ENCODE measurements at places on chromosomes 3 and 15.

GRCh38 chr15:79952329-79952728 is 18.7 kb downstream of the BCL2A1 start:
- DNase-seq: no peak

DNA sequence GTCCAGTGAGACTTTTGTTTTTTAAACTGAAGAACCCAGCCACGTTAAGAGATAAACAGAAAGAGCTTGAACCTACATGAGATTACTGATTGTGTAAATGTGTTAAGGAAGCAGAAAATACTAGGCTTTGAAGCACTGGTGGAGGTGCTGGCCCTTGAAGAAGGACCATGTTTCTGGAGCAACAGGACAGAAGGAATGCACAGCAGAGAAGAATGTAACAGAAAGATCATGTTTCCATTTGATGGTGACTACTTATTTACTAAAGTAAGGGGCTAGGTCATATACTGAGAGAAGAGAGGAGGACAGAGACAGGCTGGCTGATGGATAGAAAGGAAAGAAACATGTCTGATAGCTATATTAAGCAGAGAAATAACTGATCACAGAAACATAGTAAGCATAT is 88.8 kb downstream of the CLASP2 start:
- DNase-seq: no peak

DNA sequence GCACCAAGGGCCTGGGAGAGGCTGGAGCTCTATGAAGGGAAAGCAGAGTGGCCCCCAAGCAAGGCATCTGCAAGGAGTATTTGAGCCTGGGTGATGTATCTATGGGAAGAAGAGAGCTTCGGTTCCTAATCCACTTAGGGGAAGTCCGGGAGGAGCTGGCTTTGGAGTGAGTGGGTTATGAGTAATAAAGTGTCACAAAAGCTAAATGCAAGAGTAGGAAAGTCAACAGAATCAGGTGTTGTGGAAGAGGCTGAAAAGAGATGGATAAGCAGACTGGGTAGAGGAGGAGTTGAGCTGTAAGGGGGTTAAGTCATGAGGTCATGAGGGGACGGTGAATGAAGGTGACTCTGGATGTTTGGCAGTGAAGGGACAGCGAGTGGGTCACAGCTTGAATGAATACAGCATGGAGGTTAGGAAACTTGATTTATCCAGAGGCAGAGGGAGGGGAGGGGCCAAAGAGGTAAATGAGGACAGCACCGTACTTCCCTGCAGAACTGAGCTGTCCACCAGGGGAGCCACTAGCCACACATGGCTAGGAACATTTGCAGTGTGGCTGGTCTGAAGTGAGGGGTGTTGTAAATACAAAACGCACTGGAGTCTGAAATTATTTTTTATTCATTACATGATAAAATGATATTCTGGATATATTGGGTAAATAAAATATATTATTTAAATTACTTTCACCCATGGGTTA is 83.3 kb downstream of the ADCY5 start:
- DNase-seq: no peak

DNA sequence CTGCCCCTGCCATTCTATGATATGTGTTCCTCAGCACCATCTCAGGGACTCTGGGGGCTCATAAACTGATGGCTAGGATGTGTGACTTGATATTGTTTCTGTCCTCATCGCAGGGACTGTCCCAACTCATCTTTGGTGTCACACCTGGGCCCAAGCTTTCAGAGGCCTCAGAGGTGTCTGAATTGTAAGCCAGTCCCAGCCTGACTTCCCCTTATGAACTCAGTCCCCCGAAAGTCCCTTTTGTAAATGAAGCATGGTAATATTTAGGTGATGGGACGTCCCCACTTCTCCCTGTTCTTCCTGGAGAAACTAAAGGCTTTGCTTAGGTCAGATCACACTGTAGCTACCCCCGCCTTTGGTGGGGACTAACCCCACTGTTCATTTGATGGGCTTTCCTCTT is 142.4 kb upstream of the TLE3 start:
- DNase-seq: peak; percentile 23

DNA sequence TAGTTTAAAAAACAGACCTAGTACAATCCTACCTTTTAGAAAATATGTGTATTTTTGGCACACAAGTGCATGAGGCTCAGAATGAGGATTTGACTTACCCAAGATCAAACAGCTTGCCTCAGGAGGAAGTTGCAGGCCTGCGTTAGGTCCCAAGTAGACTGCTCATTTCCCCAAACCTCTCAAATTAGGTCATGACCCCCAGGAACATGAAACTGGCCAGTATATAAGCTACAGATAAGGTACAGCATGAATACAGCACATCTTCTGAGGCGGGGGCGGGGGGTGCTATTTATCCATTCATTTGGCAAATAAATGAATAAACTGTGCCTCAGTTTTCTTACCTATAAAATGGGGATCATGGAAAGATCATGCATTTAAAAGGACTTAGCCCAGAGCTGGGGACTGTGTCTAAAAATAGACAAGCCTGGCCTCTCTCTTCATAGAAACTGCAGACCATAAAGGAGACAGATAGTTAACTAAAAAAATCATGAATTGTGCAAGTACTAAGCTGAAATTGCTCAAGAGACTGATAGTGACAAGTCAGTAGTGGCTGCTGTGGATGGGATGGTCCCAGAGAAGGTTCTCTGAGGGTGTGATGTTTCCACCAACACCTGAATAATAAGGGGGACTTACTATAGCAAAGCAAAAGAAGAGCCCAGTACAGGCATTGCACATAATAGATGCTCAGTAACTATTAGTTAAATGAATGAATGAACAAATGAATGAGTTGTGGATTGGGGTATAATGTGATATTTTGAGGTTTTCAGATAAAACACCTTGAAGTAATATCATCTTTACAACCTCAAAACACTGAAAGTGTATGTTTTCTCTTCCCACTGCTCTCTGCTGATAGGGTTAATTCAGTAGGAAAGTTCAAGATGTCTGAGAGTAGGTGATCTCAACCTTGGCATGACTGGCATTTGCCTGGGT is 258.5 kb upstream of the PROK2 start:
- no peak for DNase-seq

- no peak for DNase-seq
Measured at GRCh38 chr3:135556174-135556573, 409.4 kb upstream of the PPP2R3A start.

GRCh38 chr3:10440684-10441083 is 64.7 kb downstream of the ATP2B2 start:
- no peak for DNase-seq

DNA sequence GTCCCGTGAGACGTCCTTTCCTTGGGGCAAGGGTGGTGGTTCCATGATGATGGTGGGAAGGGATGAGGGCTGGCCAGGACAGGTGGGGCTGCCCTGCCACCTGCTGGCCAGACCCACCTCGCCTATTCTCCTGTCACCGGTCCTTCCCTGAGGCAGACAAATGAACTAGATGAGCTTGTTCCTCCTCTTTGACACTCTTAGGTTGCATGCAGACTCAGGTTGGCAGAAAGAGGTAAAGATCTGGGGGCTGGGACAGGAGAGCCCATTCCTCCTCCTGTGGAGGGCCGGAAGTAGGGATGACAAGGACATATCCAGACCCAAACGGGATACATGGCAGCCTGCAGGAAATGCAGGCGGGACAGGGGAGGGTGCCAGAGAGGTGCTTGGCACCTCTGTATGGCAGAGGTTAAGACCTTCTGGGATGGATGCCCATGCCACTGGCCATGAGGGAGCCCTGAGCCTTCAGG is 38.6 kb downstream of the ACSBG1 start:
- DNase-seq: peak; percentile 70

GRCh38 chr3:139762302-139762701 is 84.5 kb upstream of the NMNAT3 start:
- DNase-seq: no peak

- no peak for DNase-seq
Measured at GRCh38 chr15:101239724-101240136, 12.1 kb downstream of the CHSY1 start.

- DNase-seq: peak; percentile 91
Measured at GRCh38 chr15:40357723-40358470, at the start of gene DISP2. Gene DISP2, plus strand, starts transcription at chr15:40358219. Its CDS starts 103 bp downstream, at chr15:40358322.

- DNase-seq: no peak
Measured at GRCh38 chr3:143832433-143832832, 15.8 kb downstream of the SLC9A9 start.

DNA sequence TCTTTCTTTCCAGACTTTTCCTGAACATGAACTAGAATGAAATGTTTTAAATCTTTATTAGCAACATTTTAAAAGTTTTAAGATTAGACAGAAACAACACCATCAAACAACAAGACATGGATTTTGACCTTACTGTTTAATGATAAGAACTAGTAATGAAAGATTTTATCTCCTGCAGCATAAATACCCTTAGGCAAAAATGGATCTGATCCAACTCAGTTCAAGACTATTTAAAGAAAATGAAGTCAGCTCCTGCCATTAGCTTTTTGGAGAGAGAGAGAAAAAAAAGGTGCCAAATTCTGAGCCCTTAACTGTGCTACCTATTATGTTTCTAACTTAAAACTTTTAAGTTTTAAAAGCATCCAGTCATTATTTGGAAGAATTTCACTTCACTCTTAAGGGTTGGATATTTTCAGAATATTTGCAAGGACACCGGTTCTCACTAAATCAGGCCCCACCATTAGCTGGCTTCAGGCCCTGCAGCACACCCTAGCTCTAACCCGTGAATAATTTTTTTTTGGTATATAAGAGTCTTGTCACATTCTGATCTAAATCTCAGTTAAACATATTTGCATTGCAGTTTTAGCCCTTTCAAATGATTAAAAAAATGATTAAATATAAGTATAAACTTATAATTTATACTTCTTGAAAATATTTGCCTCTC is 60.0 kb downstream of the NR1I2 start:
- DNase-seq: no peak

GRCh38 chr3:158091531-158091930 is 14.7 kb downstream of the SHOX2 start:
- DNase-seq: no peak

DNA sequence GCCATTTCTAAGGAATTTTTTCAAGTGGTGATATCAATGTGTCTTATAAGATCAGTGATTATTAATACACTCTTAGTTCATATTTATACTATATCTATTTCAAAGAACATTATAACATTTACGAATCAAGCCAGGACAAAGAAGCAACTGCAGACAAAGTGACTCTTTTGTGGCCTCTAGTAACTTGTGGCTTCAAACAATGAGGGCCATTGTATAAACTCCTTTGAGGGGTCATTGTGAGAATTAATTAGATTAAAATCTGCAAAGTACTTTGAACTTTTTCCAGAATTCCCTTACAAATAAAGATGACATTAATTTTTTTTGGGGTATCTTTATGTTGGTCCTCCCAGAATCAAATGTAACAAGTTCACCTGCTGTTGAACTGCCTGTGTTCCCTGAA is 12.3 kb upstream of the SLC30A4 start:
- DNase-seq: no peak

GRCh38 chr3:4848176-4848825 is 130.9 kb upstream of the BHLHE40 start:
- DNase-seq: no peak

DNA sequence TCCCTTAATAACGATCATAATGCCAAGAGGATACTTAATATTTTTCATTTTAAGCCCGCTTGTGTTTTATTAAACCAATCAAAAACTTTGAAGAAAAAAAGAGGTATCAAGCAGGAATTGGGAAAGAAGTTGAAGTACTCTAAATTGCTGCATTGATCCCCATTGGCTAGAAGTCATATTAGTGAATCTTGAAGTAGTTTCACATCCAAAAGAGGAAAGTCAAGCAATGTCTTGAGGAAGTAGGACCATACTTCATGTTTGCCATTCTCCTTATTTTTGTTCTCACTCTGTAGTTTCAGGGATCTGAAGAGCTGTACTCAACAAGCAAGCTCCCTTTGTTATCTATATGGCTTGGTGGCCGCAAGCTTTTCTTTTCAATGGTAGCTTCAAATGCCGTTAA is 2.2 kb downstream of the SCAANT1 start:
- DNase-seq: no peak

GRCh38 chr15:84648539-84648938 is 5.5 kb downstream of the WDR73 start:
- DNase-seq: no peak

DNA sequence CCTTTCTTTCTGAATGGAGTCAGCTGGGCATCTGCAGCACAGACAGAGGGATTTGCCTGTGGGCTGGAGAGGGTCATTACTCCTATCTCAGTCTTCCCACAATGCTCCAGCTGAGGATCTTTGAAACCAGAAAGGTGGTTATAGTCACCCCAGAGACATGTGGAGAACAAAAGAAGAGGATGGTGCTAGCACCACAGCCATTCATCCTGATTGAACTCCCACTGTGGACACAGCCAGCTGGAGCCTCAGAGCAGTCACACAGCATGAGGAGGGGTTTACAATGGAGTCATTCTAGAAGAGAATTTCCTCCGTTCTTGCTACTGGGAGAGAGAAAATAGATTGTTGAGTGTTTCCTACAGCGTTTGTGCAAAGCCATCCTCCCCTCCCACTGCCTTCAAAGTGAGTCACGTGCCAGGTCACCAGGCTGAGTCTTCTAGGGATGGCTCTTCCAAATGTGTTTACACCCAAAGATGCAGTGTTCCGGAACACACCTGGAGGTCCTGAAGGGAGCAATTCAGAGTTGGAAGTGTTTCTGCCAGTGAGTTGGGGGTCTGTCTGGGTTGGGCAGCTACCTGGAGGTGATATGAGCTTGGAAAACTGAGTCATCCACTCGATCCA is 18.9 kb upstream of the GREM1 start:
- no peak for DNase-seq

DNA sequence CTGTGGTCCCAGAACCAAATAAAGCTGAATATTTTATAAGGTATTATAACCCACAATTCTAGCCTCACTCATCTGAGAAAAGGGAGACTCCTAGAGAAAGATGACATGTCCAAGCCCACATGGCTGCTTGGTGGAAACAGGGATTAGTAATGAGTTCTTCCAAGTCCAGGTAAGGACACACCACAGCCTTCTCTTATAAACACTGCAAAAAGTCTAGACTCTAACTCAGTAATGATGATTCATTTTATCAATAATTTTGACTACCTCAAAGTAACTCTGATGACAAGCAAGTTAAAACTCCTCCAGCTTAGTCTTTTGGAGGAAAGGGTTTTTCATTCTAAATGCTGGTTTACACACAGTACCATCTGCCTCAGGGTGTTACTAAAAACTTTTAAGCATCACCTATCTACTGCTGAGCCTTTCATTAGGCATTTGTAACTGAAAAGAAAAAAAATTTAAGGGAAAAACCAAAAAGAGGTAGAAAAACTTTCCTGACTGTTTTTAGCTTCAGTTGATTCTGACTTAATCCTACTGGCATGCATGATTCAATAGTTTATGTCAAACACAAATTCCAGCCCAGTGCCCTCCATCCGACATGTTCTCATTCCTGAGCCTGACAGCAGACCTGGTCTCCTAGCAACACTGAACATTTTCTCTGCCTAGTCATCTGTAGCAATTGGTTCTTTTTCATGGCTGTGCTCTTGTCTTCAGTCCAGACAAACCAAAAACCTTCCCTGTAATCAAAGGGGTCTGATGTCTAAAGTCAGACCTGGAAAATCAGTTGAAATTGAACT is 43.9 kb downstream of the P3H2 start:
- no peak for DNase-seq

- no peak for DNase-seq
Measured at GRCh38 chr3:178665747-178666146, 129.5 kb downstream of the KCNMB2 start.

- DNase-seq: no peak
Measured at GRCh38 chr3:53083521-53083920, 37.6 kb upstream of the SFMBT1 start.

GRCh38 chr3:194582196-194582905 is 50.9 kb downstream of the TMEM44 start:
- DNase-seq: no peak

- DNase-seq: no peak
Measured at GRCh38 chr3:111864821-111865656, 6.0 kb downstream of the PHLDB2 start.

- DNase-seq: no peak
Measured at GRCh38 chr3:153277029-153277428, 115.0 kb downstream of the RAP2B start.

- no peak for DNase-seq
Measured at GRCh38 chr15:39530480-39531342, 50.2 kb upstream of the THBS1 start.

All from activated T-cell treated with anti-CD3 and anti-CD28 coated beads, Interleukin-2, amount 50 U/mL, for 24 hours (primary cell).